DND-41 (cell line): ENCODE measurements at places on chromosomes 16 and 17.
A peak's percentile ranks its signal among the peaks of the same experiment; 100 is the strongest.

DNA sequence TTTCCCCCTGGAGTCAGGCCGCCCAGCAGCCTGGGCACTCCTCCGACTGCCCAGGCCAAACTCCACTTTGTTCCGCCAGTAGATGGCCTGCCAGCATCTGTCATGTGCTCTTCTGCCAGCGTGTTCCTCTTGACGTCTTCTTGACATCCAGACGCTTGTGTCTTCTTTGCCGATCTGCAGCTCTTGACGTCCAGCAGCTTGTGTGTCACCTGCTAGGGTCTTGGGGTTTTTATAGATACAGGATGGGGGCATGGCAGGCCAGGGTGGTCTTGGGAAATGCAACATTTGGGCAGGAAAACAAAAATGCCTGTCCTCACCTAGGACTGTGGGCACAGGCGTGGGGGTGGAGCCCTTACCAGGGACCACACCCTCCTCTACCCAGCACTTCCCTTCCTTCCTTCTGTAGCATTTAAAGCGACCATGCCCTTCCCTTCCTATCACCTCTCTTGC is 88.7 kb downstream of the BMERB1 start:
- H3K27ac ChIP-seq: no peak overlapping the region
- H3K4me3 ChIP-seq: no peak overlapping the region
- DNase-seq: no peak
- no peaks in the 10 kb centered on the region for H3K4me1 ChIP-seq
- H3K27me3 ChIP-seq: no peaks in the 10 kb centered on the region

- no peak overlapping the region for H3K4me3 ChIP-seq
- H3K4me1 ChIP-seq: peaks cover 19% of the 10 kb centered on the region
- DNase-seq: no peak
- peaks cover 96% of the 10 kb centered on the region for H3K36me3 ChIP-seq
- no peaks in the 10 kb centered on the region for H3K27me3 ChIP-seq
Observed at GRCh38 chr17:77476931-77477805, 336.4 kb downstream of the SEC14L1 start.

- DNase-seq: no peak
- H3K4me1 ChIP-seq: no peaks in the 10 kb centered on the region
Observed at GRCh38 chr16:69157196-69157595, 24.7 kb downstream of the UTP4 start.

DNA sequence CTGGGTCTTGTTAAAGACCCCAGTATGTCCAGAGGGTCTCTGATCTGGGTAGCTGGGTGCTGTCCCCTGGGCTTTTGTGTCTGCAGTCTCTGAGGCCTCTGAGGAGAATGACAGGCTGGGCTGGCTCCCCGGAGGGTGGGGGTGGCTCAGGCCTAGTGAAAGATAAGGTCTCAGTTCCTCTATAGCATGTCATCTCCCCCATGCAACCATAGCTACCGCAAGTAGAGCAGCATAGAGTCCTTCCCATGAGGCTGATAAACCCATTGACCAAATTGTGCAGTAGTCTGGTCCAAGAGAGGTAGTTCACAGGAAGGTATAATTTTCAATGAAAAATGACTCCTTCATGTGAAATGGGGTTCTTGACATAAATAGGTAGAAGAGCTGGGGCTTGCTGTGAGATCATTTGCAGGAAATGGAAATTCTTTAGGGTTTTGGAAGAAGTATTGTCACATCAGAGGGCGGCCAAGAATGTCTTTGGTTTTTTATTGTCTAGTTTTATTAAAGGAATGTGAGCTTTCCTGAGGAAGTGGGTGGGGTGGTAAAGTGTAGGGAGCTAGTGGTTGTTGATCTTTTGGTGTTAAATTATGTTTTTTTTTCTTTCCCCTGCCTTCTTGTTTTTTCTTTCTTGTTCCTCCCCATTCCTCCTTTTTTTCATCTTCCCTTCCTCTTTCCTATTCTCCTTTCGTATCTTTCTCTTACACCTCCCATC is 21.0 kb downstream of the SLC7A6OS start:
- DNase-seq: no peak
- no peaks in the 10 kb centered on the region for H3K27me3 ChIP-seq
- H3K36me3 ChIP-seq: peaks cover 89% of the 10 kb centered on the region
- no peak overlapping the region for H3K27ac ChIP-seq
- H3K4me3 ChIP-seq: no peak overlapping the region

DNA sequence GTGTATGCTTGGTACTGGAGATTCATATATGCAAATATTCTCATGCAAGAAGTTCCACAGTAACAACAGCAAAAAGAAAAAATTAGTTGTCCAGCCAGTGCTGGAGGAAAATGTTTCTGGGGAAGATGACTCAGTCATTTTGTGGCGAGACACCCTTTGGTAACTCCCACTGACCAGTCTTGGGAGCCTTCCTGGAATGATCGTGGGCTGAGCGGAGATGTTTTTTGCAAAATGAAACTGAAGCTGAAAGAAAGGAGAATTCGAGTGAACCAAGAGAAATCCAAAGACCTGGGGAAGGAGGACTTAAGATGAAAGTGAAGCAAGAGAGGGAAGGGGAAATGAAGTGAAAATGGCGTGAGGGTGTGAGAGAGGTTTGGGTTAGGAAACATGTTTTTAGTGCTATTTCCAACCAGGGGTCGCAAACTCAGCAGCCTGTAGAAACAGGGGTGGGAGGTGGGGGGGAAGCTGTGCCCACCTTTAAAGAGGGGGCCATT is 5.2 kb downstream of the ITPRIPL2 start:
- no peak overlapping the region for H3K27ac ChIP-seq
- H3K4me1 ChIP-seq: no peaks in the 10 kb centered on the region
- no peak overlapping the region for H3K4me3 ChIP-seq
- DNase-seq: no peak
- H3K27me3 ChIP-seq: peaks cover 17% of the 10 kb centered on the region

DNA sequence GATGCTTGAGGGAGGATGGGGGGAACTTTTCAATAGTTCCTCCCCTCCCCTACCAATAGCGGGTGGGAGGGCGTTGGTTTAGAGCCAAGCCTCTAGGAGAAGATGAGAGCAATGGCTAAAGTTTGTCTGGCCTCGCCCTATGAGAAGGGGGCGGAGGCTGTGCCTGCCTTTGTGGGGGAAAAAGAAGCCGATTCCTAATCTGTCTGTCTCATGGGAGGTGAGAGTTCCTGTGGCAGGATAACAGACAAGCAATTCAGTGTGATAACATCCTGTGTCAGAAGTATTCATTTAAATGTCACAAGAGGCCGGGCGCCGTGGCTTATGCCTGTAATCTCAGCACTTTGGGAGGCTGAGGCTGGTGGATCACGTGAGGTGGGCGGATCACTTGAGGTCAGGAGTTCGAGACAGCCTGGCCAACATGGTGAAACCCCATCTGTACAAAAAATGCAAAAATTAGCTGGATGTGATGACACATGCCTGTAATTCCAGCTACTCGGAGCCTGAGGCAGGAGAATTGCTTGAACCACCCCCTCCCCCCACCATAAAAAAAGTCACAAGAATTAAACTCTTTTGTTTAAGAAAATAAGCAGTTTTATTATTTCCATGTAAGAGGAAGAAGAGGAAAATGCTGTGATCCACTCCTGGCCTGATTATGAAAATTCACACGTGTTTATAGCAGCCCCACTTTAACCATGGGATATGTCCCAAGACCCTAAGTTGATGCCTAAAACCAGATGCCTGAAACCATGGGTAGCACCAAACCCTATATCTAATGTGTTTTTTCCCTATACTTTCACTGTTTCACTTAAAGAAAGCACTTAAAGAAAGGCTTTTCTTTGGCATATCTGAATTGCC is 1.7 kb downstream of the SLFN5 start:
- H3K4me3 ChIP-seq: peak overlapping the region; percentile 65
- peaks cover 15% of the 10 kb centered on the region for H3K27me3 ChIP-seq
- H3K36me3 ChIP-seq: no peaks in the 10 kb centered on the region
- peak; percentile 82 for DNase-seq

DNA sequence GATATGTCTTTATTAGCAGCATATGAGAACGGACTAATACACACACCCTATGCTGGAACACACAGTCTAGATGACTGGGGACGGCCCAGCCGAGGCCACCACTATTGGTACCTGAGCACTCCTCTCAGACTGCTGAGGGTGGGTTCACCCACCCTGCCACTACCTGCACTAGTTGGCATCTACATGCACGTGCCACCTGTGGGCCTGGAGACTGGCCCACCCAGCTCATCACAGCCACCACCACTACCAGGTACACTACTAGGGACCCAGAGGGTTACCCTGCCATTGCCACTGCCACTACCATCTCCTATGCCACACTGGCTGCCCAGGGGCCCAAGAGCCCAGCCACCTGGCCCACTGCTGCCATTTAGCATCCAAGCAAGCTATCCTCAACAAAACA is 32.5 kb downstream of the MEAK7 start:
- H3K27ac ChIP-seq: no peak overlapping the region
- no peak overlapping the region for H3K4me3 ChIP-seq
- no peak for DNase-seq
- H3K36me3 ChIP-seq: no peaks in the 10 kb centered on the region
- H3K4me1 ChIP-seq: no peaks in the 10 kb centered on the region

DNA sequence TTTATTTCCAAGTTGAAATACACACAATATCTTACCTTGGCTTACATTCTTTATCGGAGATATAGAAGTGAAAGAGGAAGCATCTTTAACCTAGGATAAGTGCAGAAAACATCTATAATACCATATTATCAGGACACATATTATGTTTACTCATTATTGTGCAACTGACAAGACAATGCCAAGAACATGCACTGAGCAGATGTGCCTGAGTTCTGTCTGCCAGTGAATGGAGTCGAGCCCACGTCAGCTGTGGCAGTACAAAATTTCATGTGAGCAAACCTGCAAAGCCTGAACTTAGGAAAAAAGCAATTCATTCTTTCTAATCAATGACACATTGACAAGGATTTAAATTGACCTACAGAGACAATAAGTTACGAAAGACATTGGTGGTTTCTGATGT is 154.4 kb downstream of the AXIN2 start:
- no peak for DNase-seq
- H3K4me3 ChIP-seq: no peak overlapping the region
- H3K36me3 ChIP-seq: no peaks in the 10 kb centered on the region
- H3K27me3 ChIP-seq: no peaks in the 10 kb centered on the region
- H3K27ac ChIP-seq: no peak overlapping the region

DNA sequence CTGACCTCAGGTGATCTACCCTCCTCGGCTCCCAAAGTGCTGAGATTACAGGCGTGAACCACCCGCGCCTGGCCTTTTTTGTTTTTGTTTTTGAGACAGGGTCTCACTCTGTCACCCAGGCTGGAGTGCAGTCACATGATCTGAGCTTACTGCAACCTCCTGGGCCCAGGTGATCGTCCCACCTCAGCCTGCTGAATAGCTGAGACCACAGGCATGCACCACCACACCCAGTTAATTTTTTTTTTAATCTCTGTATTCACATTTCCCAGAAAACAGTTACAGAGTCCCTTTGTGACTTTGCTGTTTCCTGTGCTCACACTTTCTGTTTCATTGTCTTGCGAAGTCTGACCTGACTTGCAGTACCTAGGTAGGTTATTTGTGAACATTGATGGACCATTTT is 2.7 kb downstream of the CLUAP1 start:
- H3K27ac ChIP-seq: no peak overlapping the region
- no peaks in the 10 kb centered on the region for H3K27me3 ChIP-seq

DNA sequence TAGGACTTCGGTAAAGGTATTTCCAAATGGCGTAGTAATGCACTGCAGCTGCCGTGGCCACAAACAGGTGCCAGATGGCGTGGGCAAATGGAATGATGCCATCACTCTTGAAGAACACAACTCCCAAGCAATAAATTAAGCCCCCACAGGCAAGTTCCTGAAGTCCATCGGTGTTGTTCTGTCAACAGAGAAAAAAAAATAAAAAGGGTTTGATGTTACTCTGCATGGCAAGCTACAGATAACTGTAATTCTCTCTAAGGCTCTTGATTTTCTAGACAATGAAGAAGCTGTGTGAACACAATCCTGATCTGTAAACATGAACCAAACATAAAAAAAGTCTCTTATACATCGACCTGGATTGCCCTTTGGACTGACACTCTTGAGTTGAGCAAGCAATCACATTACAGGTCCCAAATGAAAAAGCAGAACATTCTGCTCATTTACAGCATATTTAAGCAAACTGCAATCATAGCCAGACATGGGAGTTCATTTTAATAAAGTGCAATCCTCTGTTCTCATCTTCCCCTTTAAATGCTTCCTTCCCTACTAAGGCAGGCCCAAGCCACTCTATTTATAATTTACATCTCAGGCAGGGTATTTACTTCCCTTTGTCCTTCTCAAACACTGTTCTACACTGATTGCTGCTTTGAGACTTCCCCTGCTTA is 27.1 kb downstream of the MMD start:
- H3K27ac ChIP-seq: no peak overlapping the region
- no peaks in the 10 kb centered on the region for H3K4me1 ChIP-seq
- H3K4me3 ChIP-seq: no peak overlapping the region
- no peak for DNase-seq

- H3K27me3 ChIP-seq: no peaks in the 10 kb centered on the region
- peaks cover 21% of the 10 kb centered on the region for H3K4me1 ChIP-seq
- no peak overlapping the region for H3K27ac ChIP-seq
- DNase-seq: peak; percentile 18
Observed at GRCh38 chr17:29179232-29180033, 765 bp downstream of the MYO18A start.

- peaks cover 3% of the 10 kb centered on the region for H3K27me3 ChIP-seq
- H3K27ac ChIP-seq: no peak overlapping the region
- H3K4me3 ChIP-seq: no peak overlapping the region
- H3K36me3 ChIP-seq: no peaks in the 10 kb centered on the region
Observed at GRCh38 chr17:41613277-41614082, 913 bp upstream of the KRT16 start.

GRCh38 chr17:1485423-1486376 is 6.8 kb downstream of the MYO1C start:
- H3K4me1 ChIP-seq: peaks cover 38% of the 10 kb centered on the region
- peak; percentile 51 for DNase-seq
- H3K27ac ChIP-seq: peak overlapping the region; percentile 20; the same call in 1 of the 2 replicates
- peak overlapping the region; percentile 51 for H3K4me3 ChIP-seq
- H3K27me3 ChIP-seq: peaks cover 12% of the 10 kb centered on the region

DNA sequence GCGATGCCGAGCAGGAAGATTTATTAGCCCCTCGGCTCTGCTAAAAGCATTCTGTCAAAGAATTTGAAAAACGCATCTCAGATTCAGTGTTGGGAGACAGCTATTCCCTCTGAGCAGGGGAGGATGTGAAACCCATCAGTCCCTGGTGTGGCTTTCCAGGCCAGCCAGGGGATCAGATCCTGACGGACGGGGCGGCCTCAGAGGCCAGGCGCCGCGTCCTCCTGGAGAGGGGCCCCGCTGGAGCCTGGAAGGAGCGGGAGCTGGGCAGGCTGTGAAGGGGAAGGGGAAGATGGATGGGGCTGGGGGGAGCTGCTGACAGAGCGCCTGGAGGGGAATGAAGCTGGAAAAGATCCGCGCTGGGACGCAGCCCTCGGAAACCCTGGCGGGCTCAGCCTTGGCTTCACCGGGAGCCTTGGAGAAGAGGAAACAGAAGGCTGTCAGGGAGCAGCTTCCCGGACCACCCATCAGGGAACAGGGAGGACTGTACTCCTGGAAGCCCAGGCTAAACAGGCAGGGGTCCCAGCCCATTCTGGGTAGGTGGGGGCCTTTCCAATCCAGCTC is 358.0 kb downstream of the C16orf95 start:
- H3K36me3 ChIP-seq: no peaks in the 10 kb centered on the region
- H3K4me1 ChIP-seq: no peaks in the 10 kb centered on the region
- no peak overlapping the region for H3K27ac ChIP-seq
- H3K27me3 ChIP-seq: peaks cover 3% of the 10 kb centered on the region
- no peak for DNase-seq
